DMS153 (cell line): ENCODE measurements at places on chromosomes 16 and 17.

DNA sequence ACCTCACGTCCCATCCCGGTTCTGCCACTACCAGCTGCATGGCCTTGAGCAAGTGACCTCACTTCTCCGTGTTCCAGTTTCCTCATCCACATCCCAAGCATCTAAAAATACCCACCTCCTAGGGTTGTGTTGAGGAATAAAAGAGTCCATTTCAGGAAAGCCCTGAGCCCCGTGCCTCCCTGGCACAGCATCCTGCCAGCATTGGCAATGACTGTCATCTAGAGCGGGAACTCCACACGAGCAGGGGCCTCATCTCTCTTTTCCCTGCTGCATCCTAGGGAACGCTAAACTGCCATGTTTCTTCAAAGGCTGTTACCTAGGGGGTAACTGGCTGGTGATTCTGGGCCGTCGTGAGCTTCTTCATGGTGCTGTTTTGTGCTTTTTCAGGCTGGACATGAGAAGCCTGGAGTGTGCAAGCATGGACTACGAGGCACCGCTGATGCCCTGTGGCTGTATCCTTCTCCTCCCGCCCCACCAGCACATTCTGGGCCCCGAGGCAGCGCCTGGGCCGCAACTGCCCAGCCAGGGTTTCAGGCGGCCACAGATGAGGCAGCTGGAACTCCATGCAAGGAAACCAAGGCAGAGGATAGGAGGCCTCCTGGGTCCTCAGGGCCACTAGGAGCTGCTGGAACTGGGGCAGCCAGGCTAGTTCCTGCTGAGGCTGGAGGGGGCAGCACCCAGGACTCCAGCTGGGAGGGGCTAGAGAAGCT lies 221.4 kb downstream of the KATNIP start:
- DNase-seq = no peak

- no peak for DNase-seq
These were observed 586 bp downstream of the UBALD2 start for GRCh38 chr17:76265624-76266243.

- no peak for DNase-seq
These were observed 29.6 kb downstream of the NTN1 start for GRCh38 chr17:9050801-9051401.

DNA sequence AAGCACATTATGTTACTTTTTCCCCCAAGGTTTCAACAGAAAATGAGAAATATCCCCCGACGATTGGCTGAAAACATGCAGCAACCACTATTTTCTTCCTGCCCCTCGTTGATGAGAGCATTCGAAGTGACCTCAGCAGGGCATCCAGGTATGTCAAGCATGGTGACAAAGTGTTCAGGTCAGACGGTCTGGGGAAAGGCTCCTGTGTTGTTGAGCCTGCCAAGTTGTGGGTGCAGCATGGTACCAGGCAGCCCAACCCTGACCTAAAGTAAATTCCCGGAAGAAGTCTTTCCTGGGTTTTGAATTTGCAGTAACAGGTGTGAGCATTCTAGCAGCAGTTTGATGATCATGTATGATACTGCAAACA lies 51.7 kb upstream of the SEC14L1 start:
- no peak for DNase-seq

DNA sequence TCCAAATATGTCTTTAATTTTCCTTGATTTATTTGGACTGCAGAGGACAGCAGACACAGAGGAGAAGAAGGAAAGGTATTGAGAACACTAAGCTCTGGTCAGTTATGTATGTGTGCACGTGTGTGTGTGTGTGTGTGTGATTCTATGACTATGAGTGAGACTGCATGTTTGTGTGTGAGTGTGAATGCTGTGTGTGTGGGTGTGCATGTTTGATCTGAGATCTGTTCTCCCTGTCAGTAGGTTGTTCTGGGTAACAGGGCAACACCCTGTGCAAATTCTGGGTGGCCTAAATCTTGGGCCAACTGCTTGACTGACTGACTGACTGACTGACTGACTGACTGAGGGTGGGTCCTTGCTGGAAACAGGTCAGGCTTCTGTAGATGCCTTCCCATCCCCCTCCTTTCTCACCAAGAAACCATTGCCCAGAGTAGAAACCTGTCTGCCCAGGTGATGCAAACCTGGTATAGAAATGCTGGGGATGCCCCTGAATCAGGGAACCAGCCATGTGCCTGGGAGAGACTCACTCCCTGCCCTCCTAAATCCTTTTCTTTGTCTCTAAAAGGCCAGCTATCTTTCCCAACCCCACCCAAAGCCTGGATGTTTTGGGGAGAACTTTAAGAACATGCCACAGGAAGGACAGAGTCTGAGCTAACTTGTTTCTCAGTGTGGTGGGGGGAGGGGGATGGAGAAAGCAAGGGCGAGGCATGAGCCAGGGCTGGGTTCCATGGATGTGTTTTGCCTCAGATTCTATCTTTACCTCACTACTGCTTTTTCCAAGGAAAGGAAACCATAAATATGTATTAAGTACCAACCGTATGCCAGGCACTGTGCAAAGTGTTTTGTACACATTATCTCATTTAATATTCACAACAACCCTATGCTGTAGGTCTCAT lies 4.5 kb upstream of the NR1D1 start:
- no peak for DNase-seq

DNA sequence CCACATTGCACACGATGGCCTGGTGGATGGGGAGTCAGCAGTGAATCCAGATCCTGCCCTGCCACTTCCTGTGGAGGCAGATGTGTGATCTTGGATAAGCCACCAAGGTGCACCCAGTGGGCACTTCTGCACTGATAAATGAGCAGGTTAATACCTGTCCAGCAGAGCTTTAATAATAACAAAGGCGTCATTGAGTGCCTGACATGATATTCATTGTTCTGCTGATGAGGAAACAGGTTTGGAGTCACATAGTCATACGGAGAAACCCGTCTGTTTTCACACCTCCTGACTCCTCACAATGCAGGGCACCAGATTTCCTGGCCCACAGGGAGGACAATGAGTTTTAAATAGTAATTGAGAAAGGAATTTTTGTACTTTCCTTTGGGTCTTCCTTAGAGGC lies 324.6 kb upstream of the CDH5 start:
- no peak for DNase-seq
